ENCODE measurements at places on chromosomes 3 and 15.
A peak's percentile ranks its signal among the peaks of the same experiment; 100 is the strongest.

GRCh38 chr15:48190932-48191573 is 412 bp upstream of the CTXN2 start:
- DNase-seq = peak; percentile 65

DNA sequence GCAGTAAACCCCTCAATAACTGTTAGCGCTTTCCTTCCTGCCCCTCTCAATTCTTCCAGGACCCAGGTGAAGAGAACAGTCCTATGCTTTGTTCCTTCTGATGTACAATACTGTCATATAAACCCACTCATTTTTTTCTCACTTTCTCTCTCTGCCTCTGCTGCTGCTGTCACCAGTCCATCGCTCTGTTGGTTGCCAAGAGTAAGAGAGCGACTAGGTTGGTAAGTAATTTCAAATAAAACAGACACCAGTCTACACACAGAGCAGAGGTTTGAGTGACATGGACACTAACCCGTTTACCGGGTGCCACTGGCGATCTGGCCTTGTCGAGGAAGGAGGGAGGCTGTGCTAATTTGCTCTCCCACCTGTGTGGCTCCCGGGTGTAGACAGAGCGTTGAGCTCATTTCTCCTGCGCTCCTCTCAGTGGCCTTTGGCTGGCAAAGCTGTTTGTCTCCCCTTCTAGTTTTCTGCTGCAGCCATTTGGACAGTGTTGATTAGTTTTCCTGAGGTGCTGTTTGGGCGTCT is 215.4 kb downstream of the THSD4 start:
- no peak for DNase-seq

DNA sequence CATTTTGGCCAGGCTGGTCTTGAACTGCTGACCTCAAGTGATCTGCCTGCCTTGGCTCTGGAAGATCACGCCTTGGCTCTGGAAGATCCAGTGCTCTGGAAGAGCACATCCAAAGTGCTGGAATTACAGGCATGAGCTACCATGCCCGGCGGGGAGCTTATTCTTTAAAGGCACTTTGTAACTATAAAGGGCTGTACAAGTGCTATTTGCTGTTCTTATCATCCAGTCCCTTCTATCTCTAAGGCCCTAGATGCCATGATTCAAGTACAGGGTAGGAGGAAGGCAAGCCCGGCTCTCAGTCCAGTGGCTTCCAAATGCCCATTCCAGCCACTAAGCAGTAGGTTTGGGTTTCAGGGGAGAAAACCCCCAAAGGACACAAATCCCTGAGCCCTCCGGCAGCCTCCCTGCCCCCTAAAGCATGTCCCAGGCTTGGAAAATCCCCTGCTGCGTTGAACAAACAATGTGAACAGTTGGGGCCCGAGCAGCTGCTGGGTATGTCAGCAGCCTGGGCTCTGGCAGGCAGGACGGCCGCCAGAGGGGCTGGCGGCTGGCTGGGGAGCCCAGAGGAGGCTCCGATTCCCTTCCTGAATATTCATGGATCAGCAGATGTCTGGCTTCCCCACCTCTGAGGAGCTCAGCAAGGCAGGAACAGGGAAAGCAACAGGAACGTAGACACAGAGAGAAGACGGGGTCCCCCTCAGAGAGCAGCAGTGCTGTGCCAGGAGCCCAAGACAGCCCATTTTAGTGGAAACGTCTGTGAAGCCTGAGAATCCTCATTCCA is 7.7 kb downstream of the IGDCC4 start:
- DNase-seq = peak; percentile 82

DNA sequence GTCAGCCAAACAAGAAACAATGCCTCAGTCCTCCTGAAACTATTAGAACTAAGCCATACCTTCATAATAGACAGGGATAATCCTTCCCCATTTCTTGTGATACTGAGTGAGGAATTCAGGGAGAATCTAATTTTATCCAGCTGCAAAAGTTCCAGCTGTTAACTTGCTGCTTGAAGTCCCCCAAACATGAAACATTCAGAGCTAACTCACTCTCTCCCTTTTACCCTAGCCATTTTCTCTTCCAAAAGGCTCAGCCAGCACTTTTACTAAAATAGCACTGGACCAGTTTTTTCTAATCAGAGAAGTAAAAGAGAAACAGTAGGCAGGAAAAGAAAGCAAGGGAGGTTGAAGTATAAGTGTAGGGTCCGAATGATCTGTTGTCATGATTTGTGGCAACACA is 268.1 kb downstream of the TAFA4 start:
- DNase-seq = no peak

DNA sequence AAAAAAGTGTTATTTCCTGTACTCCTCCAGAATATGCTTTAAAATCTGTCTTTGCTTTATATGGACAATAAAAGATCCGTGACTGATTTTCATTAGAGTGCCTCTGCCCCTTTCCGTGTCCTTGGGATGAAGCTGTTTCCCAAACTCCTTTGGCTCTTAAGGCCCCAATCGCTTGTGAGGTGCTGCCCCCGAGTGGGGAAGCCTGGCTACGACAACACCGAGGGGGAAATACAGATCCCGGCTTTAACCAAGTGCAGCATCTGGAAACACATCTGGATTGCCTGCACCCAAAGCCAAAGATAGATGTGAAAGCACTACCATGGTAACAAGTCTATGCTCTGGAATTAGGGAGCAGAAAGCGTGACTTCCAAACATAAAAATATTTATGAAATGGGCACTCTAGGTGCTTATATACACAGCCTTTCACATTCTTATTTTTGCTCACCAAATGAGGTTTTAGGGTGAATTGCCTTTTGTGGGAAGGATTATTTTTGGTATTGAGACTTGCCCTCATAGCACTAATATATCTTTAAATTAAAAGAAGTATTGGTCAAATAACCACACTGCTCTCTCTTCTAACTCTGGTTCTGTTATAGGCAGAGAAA is 40.6 kb upstream of the ADCY5 start:
- DNase-seq = peak; percentile 33
